ENCODE measurements at places on chromosomes 7 and 10. TPM values are rescaled to one million over a fixed set of nuclear protein-coding genes. Genes with fewer than 3 reads are reported as not detected.

- DNase-seq = no peak
- H3K4me3 ChIP-seq = no peak overlapping the region
- H3K27ac ChIP-seq = no peak overlapping the region
- H3K4me1 ChIP-seq = no peaks in the 10 kb centered on the region
These were observed 1012.3 kb upstream of the PHF14 start for GRCh38 chr7:9961161-9961922.

DNA sequence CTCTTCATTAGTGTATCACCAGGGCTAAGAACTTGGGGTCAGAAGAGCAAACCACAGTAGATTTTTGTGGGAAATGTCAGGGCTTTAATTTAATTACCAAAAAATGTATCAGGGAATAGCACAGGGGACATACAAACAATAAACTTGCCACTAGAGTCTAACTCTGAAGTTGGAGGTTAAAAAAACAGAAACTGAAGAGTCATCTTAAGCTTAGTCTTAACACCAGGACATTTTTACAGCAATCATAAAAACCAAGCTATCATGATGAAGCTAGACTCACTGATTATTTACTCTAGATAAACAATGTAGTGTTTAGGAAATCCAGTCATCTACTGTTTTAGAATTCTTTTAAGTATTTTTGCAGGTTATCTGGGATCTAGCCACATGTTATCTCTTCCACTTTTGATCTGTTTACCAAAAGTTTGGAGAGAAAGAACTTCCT, 48.4 kb upstream of the GLI3 start:
- H3K4me3 ChIP-seq = no peak overlapping the region
- no peaks in the 10 kb centered on the region for H3K36me3 ChIP-seq
- DNase-seq = no peak
- no peaks in the 10 kb centered on the region for H3K27me3 ChIP-seq

- H3K27ac ChIP-seq = no peak overlapping the region
- H3K4me1 ChIP-seq = peaks cover 4% of the 10 kb centered on the region
- H3K4me3 ChIP-seq = no peak overlapping the region
- H3K27me3 ChIP-seq = peaks cover 43% of the 10 kb centered on the region
These were observed 3.2 kb upstream of the JCAD start for GRCh38 chr10:30062582-30062981.

DNA sequence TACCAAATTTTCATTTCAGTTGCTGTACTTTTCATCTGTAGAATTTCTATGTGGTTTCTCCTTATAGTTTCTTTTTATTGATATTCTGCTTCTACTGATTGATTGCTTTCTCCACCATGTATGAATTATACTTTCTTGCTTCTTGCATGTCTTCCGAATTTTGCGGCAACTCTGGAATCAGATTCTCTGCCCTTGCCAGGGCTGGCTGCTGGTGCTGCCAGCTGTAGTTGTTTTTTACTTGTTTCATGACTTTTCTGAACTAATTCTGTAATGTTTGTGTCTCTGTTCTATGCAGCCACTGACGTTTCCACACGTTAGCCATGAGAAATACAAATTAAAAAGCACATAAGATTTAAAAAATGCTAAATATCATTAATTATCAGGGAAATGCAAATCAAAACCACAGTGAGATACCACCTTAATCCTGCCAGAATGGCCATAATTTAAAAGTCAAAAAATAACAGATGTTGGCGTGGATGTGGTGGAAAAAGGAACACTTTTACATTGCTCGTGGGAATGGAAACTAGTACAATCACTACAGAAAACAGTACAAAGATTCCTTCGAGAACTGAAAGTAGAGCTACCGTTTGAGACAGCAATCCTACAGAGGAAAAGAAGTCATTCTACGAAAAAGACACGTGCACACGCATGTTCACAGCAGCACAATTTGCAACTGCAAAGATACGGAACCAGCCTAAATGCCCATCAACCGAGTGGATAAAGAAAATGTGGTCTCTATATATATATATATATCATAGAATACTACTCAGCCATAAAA, 51.5 kb downstream of the MAD1L1 start:
- no peak for DNase-seq
- no peaks in the 10 kb centered on the region for H3K27me3 ChIP-seq
- H3K4me3 ChIP-seq = no peak overlapping the region

DNA sequence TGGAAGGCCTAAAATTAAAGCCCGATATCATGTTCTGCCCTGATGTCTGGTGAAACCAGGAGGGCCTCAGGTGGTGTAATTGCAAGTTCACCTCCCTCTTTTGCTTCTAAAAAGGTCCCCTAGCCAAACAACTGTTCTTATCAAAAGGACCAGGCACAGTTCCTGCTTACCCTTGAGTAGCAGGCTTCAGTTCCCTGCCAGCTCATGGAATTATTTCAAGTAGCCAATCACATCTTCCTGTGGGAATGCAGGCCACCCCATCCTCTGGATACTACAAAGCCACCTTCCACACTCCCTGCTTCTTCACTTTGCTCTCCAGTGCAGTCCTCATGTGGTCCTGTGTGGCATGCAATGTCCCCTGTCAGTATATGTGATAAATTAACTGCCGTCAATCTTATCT, 97.7 kb upstream of the GALNT17 start:
- no peak overlapping the region for H3K27ac ChIP-seq
- H3K27me3 ChIP-seq = no peaks in the 10 kb centered on the region
- no peaks in the 10 kb centered on the region for H3K36me3 ChIP-seq
- no peak overlapping the region for H3K4me3 ChIP-seq
- H3K4me1 ChIP-seq = no peaks in the 10 kb centered on the region

DNA sequence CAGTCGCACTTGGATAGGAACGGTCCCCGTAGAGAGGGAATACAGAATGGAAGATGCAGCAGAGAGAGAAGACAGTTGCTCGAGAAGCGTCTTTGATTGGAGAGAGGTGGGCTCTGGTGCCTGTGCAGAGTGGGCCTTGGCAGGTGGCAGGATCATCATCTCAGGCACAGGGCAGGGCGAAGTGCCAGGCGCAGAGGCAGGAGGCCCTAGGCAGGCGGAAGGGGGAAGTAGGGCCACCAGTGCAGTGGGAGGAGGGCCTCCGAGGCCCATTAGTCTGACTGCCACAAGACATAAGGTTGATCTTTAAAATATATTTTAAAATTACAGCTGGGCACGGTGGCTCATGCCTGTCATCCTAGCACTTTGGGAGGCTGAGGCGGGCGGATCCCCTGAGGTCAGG, 10.1 kb downstream of the CARD11 start:
- no peak overlapping the region for H3K4me3 ChIP-seq
- H3K27me3 ChIP-seq = no peaks in the 10 kb centered on the region
- peaks cover 20% of the 10 kb centered on the region for H3K36me3 ChIP-seq
- DNase-seq = no peak
- peak overlapping the region; percentile 84 for H3K27ac ChIP-seq

The TAS2R5 gene
- 0.16 TPM for polyA plus RNA-seq

The FGFR2 gene
- not detected for polyA plus RNA-seq

The TRIP6 gene
- 3.4 TPM for polyA plus RNA-seq
